ENCODE measurements at places on chromosomes 3 and 15.

DNA sequence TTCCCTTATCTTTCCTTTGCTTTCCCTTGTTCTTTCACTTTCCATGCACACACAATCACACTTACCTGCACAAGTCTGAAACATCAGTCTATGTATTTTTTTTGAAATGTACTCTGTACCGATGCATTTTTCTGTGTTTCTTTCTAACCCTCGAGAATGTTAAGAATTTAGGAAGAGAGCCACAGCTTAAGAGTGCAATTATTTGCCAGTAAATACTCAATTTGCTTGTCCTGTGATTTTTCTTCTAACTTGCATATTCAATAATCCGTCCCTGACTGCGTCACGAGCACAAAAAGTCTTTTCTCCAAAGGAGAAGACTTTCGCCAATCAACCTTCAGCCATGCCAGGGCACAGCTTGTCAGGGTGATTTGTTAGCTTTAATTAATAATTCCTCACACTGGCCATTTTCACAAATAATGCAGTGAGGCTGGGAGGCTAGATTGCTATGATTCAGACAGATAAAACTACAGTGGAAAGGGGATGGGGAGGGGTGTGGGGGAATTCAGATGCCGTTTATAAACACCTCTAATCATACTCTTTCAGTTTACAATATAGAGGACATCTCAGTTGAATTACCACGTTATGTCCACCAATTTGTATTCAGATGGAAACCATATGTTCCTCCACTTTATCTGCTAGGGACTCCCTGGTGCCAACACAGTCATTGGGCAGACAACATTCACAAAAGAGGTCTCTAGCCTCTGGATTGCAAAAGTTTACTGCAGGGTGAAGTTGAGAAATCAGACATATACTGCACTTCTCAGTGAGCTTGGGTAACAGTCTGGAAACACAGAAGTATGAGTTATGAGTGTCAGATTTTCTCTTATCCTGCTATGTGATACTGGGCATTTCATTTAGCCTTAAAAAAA lies 388.0 kb downstream of the ZBTB20 start:
- no peak for DNase-seq

- DNase-seq = no peak
Measured at GRCh38 chr15:46091860-46092450, 457.1 kb downstream of the SQOR start.

DNA sequence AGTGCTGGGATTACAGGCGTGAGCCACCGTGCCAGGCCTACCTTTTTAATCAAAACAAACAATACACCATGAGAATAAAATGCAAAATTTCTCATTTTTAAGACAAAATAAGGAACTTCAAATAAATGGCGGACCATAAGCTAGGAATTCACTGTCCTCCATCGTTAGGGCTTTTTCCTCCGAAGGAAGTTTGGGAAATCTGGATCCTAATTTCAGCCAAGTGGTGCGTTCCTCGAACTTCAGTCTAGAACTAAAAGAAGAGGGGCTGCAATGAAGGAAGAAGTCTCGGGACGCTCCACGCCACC lies 260 bp downstream of the EXD1 start:
- no peak for DNase-seq

- no peak for DNase-seq
Measured at GRCh38 chr3:143366672-143367071, 247.1 kb downstream of the CHST2 start.

DNA sequence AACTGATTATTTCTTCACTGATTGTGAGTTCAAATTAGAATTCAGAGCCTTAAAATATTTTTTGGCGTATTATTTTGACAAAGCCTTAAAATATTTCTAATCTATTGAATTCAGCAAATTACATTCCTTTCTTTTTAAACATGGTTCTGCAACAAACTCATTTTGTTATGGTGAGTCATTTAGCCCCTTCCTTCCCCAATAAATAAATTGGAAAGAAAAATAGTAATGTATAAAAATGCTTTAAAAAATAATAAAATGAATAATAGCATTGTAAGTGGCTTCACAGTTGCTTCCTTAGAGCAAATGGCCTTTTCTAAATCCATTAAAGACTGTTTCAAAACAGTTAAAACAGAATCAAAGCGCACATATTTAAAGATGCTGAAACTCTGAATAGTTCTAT lies 12.1 kb downstream of the CSNK1G1 start:
- DNase-seq = no peak

GRCh38 chr3:105353485-105354161 lies 13.1 kb upstream of the ALCAM start:
- no peak for DNase-seq

DNA sequence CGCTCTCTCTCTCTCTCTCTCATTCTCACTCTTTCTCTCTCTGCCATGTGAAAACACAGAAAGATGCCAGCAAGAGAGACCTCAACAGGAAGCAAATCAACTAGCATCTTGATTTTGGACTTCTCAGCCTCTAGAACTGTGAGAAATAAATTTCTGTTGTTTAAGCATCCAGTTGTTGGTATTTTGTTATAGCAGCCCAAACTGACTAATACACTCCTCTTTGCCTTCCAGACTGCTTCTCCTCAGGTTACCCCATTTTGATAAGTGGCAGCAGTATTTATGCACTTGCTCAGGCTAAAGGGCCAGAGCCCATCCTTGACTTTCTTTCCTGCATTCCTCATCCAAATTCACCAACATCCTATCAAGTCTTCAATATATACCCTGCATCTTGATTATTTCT lies 76.6 kb upstream of the NANOGP8 start:
- no peak for DNase-seq

GRCh38 chr3:97705764-97706163 lies 58.8 kb upstream of the ARL6 start:
- DNase-seq = peak; percentile 18

DNA sequence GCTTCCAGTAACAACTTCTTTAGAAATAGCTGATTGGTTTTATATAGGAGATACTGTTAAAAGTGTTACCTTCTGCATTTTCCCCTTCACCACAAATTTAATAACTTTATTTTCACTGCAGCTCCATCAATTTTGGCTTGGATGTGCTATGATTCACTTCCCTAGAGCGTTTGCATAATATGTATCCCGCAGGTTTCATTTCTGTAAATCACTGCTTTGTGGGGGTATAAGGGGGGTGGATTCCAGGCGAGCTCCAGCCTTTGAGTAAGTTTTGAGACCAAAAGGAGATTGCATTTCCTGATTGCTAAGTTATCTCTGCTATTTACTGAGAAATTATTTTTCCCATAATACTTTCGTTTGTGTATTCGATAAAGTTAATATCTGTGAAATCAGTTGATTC lies 232.6 kb downstream of the TBL1XR1 start:
- no peak for DNase-seq

DNA sequence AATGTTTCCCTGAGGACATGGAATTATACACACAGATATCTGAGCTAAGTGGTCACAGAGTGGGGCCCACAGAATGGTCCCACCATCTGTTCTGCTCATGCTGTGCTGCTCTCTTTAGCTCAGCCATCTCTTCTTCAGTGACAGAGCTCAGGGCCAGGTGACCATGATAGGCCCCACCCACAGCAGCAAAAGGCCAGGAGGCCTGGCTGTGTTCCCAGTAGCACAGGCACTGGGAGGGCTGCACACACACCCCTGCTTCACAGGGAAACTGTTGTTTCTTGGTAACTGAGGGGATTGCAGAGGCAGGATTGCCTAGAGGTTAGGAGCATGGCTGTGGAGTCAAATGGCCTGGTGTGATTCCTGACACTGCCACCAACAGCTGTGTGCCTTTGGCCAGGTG lies 4.8 kb upstream of the FBXW12 start:
- DNase-seq = peak; percentile 98

DNA sequence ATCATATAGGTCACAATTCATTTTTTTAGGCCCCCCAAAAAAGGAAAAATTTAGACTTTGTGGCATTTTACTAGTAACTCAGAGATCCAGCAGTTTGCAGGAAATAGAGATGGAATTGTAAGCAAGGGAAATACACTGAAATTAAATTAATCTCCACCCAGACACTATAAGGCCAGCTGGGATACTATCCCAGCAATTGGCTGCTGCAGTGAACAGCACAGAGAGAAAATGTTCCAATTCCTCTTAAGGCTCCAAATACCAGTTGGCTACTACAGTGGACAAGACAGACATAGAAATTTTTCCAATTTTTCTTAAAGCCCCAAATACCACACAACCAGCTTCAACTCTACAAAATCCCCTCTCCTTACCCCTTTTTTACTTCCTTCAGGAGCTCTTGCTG lies 78.9 kb downstream of the ULK4 start:
- no peak for DNase-seq

GRCh38 chr15:57156210-57156884 lies 220.0 kb upstream of the CGNL1 start:
- peak; percentile 14 for DNase-seq

DNA sequence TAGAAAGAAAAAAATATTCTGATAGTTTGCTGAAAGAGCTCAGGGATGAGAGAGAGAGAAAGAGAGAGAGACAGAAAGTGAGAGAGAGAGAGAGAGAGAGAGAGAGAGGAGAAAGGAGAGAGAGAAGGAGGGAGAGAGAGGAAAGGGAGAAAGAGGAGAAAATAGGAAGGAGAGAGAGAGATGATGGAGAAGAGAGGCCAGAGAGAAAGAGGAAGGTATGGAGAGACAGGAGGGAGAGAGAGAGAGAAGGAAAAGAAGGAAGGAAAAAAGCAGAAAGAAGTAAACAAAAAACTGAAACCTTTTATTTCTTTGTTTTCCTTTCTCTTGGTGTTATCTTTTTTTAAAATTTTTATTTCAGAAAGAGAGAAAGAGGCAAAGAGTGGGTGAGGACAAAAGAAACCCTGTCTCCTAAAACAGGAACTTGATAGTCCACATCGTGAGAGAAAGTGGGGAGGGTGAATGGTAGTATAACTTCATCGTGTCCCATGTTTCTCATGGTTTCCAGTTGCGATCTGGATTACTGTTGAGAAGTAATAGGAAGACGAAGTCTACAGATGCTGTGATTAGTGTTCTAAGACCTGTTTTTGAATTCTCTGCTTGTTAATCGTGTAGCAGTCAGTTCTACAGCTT lies 279.7 kb downstream of the LPP start:
- DNase-seq = no peak

DNA sequence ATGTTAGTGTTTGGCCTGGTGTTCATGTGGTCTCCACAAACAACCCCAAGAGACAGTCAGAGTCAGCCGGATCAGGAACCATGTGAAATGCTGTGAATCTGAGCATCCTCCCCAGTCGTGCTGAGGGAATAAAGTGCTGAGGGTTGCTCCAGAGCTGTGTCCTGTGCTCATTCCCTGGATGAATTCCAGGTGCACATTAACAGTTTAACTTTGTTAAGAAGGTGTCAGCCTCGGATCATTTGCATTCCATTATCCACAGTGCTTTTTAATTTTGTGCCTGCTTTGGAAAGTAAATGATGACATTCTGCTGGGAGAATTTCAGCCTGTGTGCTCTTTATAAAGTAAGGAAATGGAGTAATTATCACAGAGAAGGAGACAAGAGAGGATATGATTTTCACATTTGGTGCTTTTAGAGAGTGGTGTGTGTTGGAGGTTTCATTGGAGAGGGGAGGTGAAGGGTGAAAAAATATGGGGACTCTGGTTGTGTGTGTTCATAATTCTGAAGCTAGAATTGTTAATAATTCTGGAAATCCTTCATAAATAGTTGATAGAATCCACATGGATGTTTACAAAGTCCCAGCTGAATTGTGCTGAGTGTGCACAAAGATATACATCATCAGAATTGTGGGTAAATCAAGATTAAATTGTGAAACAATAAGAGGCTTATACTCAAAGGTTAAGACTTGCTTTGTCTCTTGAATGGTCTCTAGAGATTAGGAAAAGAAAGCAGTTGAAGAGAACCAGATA lies 621.4 kb downstream of the AGBL1 start:
- DNase-seq = no peak

DNA sequence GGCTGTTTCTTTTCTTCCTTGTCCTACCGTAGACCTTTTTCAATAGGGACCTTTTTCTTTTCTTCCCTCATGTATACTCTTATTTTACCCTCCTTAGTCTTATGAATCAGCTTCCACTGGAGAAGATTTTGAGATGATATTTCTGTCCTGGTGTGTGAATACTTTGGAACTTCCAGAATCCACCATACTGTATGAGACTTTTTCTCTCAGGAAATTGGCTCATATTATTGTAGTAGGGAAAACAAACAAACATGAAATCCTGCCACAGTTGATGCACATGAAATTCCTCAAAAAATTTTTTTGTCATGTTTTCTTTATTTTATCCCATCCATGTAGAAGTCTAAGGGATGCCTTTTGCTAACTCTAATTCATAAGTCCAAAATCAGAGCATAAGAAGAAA lies 289.3 kb upstream of the PLSCR5 start:
- no peak for DNase-seq

GRCh38 chr3:36786921-36787890 lies 22.9 kb upstream of the DCLK3 start:
- no peak for DNase-seq

DNA sequence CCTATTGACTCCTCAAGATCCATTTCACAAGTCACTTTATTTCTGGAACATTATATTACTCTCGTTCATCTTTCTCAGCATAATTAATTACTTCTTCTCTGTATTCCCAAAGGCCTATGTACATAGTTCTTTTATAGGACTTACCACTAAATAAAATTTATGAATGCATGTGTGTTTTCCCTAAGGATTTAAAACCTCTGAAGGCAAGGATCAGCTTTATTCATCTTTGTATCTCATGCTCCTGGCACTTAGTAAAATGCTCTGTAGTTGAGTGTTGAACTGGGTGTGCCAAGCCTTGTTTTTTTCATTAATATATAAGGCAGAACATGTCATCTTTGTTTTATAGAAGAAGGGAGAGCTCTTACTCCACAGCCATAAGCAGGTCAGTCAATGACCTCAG lies 194.1 kb upstream of the ZPLD1 start:
- no peak for DNase-seq

DNA sequence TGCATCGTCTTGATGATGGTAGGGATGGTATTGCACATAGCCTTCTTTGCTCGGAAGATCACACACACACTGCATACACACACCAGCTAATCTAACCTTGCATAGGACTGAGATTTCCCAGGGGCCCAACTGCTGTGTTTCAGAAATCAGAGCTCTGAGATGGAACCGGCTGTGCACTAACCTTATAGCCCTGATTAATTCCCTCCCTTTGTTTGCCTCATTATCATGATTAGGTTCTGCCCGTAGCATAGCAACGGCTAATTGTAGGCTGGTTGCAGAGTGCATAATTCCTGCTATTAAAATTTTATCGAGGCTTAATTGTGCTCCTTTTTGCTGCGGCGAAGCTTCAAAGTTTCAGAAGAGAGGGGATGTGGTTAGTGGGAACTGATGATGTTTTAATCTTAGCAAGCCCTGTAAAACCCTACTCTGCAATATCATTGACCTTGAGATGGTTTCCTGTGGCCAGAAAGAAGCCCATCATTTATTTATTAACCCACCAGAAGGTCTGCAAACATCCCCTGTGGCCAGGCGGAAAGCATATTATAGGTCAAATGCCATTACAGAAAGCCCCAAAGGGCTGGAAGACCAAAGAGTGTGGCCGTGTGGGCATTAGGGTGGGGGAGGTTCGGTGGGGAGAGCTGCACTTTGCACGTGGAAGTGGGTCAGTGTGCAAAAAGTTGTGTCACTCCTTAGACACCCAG lies 56.2 kb upstream of the GLCE start:
- DNase-seq = no peak

- no peak for DNase-seq
Measured at GRCh38 chr15:44706946-44707636, 4.0 kb downstream of the PATL2 start.

- no peak for DNase-seq
Measured at GRCh38 chr3:55286693-55287092, 200.4 kb downstream of the WNT5A start.

GRCh38 chr3:127172781-127173515 lies 20.0 kb upstream of the PRR23E start:
- DNase-seq = no peak
